ENCODE measurements at places on chromosomes 12 and 14.

GRCh38 chr14:97380539-97380941 is 583.4 kb downstream of the VRK1 start:
- H3K27me3 ChIP-seq, result peaks cover 69% of the 10 kb centered on the region
- H3K27ac ChIP-seq, result no peak overlapping the region
- H3K4me1 ChIP-seq, result peaks cover 4% of the 10 kb centered on the region
- DNase-seq, result peak; percentile 87

- H3K27ac ChIP-seq, result no peak overlapping the region
- H3K36me3 ChIP-seq, result no peaks in the 10 kb centered on the region
- H3K27me3 ChIP-seq, result no peaks in the 10 kb centered on the region
- peaks cover 14% of the 10 kb centered on the region for H3K4me1 ChIP-seq
- H3K4me3 ChIP-seq, result no peak overlapping the region
- DNase-seq, result peak; percentile 17
Observed at GRCh38 chr14:72554994-72555608, 338.8 kb downstream of the DPF3 start.

GRCh38 chr12:50953047-50953446 is 703 bp downstream of the HIGD1C start:
- no peaks in the 10 kb centered on the region for H3K27me3 ChIP-seq
- no peak overlapping the region for H3K4me3 ChIP-seq
- no peaks in the 10 kb centered on the region for H3K36me3 ChIP-seq
- H3K4me1 ChIP-seq, result no peaks in the 10 kb centered on the region
- H3K27ac ChIP-seq, result no peak overlapping the region
- no peak for DNase-seq

GRCh38 chr14:69424149-69424923 is 25.8 kb downstream of the SLC39A9 start:
- no peak overlapping the region for H3K4me3 ChIP-seq
- H3K27ac ChIP-seq, result peak overlapping the region; percentile 76
- no peaks in the 10 kb centered on the region for H3K27me3 ChIP-seq
- DNase-seq, result peak; percentile 64
- H3K4me1 ChIP-seq, result peaks cover 18% of the 10 kb centered on the region

DNA sequence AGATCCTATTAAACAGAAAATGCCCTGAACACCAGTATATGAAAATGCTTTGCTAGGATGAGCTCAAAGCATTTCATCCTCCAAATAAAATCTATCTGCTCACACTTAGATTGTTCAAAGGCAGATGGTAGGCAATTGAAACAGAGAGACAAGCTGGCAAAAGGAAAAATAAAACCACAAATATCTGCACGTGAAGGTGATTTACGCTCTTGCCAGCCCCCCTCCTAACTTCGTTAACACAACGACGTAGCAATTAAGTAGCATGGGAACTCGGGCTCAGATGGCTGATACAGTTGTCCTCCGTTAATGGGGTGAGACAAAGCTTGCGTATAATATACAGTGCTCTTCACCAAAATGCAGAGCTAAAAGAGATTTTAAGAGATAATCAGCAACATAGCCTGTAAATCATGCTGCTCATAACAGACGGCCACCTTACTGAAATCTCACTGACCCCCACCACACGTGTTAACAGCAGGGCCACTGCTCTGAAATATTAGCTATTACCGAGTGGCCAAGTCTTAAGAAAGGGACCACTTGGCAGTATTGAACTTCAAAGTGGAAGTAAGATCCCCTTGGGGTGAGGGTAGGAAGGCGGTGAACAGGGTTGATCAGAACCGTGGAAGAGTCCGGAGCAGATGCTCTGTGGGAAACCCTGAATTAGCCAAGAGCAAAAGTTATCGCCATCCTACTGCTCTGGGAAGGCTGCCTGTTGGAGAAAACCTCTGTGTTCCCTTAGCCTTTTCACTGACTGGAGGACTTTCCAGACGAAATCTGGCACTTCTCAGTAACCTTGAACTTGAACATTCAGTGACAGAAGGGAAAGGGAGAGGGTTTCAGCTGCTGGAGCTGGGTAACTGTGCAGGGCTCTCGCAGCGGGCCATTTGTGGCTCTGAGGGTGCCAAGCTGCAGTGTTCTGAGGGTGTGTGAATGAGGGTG is 23.1 kb downstream of the ETV6 start:
- H3K27me3 ChIP-seq, result no peaks in the 10 kb centered on the region
- DNase-seq, result no peak
- H3K4me3 ChIP-seq, result no peak overlapping the region
- H3K4me1 ChIP-seq, result no peaks in the 10 kb centered on the region

DNA sequence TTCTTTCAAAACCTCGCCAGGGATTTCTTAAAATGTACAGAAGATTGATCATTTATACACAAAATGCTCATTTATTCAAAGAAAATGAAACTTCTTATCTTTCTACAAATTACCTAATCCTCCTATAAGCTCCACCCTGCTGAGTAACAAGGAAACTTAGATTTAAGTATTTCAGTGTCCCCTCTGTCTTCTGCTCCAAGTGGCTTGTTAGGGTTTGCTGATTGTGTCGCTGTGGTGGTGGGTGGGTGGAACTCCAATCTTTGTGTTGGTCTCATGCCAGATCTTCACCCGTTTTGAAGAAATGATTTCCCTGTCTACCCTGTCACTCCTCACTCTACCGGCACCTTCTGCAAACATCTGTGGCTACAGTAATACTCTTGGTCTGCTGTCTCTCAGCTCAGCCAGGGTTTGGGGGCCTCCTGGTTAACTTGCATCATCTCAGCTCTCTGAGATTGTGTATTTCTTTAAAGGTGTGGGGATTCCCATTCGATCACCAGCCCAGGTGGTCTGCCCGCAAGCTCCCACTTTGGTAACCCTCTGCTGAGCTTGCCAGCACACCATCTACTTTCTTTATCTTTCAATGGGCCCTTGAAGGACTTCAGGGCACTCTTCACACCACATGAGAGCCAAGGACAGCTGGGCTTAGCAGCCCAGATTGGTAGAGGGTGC is 73.8 kb downstream of the DRAM1 start:
- no peak for DNase-seq
- H3K27me3 ChIP-seq, result peaks cover 15% of the 10 kb centered on the region
- H3K4me3 ChIP-seq, result no peak overlapping the region

DNA sequence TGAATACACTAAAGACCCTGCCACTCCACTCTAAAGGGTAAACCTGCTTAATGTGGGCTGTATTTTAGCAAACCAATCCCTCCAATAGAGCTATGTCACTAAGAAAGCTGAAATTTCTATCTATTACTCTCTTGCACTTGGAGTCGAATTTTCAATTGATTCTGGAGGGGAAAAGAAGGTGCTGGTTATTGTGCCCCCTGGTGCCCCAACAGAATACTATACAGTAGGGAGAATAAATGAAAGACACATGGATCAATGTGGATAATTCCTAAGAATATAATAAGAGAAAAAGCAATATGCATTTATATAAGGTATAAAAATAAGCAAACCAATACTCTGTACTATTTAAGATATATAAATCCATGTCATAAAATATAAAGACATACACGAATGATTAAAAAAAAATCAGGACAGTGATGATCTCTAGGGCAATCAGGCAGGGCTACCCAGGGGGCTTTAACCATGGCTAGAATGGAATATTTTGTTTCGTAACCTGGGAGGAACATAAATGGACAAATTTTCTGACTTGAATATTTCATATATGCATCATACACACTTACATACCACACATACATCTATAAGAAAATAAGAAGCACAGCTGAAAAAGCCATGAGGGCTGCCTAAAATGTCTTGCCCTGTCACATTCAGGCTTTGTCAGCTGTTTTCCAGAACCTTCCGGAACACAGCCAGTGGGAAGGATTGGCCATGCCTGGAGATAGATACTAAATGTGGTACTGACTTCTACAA is 54.4 kb downstream of the EFCAB11 start:
- peak; percentile 29 for DNase-seq
- no peaks in the 10 kb centered on the region for H3K36me3 ChIP-seq
- no peak overlapping the region for H3K27ac ChIP-seq
- H3K4me1 ChIP-seq, result no peaks in the 10 kb centered on the region
- no peaks in the 10 kb centered on the region for H3K27me3 ChIP-seq

Data from PC-3 (cell line).